Activated CD4-positive, alpha-beta memory T cell treated with anti-CD3 and anti-CD28 coated beads for 36 hours (primary cell): ENCODE measurements at places on chromosomes 3 and 15. TPM values are rescaled to one million over a fixed set of nuclear protein-coding genes. Genes with fewer than 3 reads are reported as not detected.

GRCh38 chr3:63861306-63861705 lies 2.3 kb downstream of the THOC7 start:
- DNase-seq: no peak

DNA sequence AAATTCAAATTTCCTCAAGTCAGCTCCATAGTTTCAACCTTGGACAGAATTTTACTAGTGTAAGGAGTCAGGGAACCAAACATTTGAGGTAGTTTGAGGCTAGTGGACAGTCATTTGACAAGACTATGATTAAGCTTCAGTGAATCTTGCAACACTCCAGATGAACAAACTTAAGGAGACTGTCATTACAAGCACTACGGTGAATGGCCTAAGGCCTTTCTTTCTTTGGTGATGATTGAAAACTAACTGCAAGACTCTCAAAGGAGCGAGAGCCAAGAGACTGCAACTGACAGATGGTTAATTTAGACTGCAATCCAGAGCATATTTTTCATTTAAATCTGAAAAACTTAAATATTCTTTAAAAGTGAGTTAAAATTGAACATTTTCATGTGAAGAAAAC lies 272.3 kb upstream of the NECTIN3 start:
- DNase-seq: no peak

DNA sequence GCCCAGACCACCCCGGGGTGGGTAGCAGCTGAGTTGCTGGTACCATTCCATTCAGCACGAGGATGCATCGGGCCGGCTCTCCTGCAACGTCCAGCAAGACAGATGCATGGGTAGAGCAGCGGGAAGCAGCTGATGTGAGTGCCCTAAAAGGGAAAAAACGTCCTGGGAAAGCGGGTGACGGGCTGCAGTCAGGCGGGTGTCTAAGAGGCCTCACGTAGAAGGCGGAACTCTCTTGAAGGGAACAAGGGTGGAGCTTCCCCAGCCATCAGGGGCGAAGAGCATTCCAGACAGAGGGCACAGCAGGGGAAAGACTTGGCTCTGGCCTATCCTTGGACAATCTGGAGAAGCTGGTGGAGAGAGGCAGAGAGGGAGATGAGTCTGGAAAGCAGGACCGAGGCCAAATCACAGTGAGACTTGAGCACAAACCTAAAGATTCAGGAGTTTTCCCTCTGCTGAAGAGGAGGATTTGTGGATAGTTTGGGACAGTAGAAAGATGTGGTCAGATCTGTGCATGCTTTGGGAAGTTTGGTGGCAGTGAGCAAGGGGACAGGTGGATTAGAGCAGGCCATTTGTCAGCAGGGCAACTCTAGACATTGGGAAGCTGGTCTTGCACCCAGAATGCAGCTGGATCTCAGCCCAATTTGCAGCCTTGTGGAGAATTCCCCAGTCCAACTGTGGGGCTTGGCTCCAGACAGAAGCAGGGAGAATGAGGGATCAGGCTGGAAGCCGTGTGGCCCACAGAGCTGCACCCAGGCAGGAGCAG lies 70.7 kb downstream of the SEMA5B start:
- no peak for DNase-seq

DNA sequence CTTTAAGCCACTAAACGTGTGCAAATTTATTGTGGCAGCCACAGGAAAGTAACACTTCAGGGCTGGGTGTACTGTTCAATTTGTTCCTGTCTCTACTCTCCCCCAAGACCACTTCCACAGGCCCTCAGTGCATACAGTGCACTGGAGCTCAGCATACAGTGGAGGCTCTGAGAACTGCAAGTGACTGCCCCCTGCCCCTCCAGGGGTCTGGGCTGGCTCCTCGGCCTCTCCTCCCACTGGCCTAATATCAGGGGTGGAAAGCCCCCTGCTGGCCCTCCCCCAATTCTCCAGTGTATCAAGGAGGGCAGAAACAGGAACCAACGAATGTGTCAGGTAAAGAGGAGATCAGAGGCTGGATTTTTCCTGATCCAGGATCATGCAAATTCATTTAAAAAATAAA lies 19.9 kb upstream of the HEG1 start:
- DNase-seq: no peak

DNA sequence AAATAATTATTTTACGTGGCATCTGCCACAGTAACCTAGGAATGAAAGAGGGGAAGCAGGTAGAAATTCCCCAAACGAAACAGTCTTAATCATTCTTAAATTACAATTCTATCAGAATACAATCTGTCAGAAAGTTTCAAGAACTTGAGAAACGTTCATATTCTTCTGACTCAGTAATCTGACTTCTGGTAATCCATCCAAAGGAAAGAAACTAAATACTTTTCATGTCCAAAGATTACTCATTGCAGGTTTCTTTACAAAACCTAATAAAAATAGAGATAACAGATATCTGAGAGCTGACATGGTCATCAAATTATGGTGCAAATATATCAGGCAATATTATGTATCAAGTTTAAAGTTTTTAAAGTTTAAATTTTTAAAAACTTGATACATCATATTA lies 109.4 kb downstream of the DLG1 start:
- DNase-seq: no peak

DNA sequence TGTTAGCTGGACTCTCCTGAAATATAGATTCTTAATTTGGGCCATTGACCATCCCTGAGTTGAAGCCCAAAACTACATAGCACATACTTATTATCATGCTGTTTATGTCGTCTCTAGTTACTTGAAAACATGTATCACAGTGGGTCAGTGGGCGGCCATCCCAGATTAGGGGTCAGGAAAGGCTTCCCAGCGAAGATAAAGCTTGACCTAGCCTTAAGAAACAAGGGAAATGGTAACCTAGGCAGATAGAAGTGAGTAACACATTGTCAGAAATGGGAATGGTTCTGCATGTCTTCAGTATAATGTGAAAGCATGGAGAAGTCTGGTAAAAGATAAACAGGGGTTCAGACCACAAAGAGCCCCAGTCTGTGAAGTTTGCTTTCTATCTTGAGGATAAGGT lies 124.7 kb downstream of the C3orf70 start:
- no peak for DNase-seq

DNA sequence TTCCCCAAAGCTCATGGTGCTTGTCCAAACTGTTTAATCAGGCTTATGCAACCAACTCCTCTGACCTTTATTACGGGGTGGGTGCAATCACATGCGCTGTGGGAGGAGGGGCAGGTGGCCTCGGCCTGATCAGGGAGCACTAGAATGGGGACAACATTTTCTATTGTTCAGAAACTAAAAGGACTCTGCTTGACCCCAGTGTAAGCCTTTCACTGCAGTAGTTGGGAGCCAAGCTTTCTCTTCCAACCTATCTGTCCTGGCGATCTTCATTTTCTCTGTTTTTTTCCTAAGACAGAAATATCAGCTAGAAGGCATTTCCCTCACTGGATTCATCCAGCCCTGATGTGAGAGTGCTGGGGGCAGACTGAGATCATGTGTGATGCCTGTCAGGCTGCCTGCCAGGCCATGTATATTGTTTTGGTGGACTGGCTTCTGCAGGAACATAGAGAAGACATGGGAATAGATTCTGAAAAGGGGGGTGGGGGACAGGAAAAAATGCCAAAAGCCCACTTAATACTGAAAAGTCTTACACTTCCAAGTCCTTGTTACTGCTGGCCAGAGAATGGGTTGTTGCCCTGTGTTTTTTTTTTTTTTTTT lies 627.0 kb upstream of the TBL1XR1 start:
- DNase-seq: no peak

DNA sequence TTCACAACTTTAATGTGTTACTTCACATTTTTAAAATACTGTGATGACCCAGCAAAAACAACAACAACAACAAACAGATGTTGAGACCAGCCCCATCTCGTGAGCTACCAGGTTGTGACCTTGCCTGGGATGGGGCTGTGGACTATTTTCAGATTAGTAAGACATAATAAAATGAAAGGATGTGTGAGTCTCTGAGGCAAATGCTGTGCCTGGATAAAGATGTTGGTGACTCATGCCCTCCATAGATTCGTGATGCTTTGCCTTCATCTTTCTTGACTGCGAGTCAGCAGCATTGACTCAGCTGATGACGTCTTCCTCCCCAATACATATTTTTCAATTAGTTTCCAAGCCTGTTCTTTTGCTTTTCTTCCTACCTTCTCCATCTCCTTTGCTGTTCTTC lies 453.0 kb upstream of the CFAP20DC start:
- peak; percentile 58 for DNase-seq

- no peak for DNase-seq
These were observed at the start of gene TMEM202 for GRCh38 chr15:72397796-72398588. Gene TMEM202 (plus strand): TSS chr15:72398305. CDS start chr15:72398327, 22 bp downstream.

DNA sequence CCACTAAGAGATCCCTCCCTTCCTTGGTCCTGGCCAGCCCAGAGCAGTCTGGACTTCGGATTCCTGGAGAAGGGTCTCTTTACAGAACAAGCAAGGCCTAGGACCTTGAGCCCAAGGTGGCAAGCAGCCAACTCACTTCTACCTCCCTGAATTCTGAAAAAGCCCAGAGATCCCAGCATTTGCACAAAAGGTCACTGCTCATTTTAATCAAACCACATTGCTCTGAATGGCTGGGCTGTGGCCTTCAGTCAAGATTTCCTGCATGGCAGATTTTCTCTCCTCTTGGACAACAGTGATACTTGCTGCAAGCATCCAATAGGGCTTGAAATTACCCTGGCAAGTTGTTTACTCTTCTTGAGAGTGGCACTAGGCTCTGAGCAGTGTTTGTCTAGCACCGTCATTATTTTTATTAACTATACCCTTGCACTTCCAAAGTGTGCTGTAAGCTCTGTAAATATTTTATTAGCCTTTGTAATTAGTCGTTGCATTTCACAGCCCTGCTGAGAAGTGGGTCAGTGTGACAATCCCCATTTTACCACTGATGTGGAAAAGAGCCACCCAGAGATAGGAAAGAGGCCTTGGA lies 274.7 kb upstream of the CTNNB1 start:
- DNase-seq: no peak

GRCh38 chr15:85837011-85837433 lies 42.3 kb upstream of the KLHL25 start:
- DNase-seq: no peak

DNA sequence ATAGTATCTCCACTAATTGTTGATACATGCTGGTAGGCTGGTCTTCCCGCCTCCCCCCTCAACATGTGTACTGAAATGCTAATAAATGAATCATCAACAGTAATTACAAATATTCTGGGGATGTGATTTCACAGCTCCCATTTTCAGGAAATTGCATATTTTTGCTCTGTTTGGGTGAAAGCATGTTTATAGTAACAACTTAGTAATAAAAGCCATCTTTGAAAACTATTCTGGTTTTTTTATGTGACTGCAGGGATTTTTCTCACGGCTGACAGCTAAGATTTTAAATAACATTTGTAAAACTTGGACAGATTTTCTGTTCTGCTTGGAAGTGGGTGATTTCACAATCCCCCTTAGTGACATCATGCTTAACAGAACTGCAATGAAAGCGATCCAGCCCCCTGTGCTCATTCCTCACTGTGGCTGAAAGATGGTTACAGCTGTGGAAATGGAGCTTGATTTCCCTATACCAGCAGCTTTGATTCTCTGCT lies 25.6 kb upstream of the FAM174B start:
- no peak for DNase-seq

- no peak for DNase-seq
These were observed 12.2 kb upstream of the PIK3R4 start for GRCh38 chr3:130758624-130759369.

DNA sequence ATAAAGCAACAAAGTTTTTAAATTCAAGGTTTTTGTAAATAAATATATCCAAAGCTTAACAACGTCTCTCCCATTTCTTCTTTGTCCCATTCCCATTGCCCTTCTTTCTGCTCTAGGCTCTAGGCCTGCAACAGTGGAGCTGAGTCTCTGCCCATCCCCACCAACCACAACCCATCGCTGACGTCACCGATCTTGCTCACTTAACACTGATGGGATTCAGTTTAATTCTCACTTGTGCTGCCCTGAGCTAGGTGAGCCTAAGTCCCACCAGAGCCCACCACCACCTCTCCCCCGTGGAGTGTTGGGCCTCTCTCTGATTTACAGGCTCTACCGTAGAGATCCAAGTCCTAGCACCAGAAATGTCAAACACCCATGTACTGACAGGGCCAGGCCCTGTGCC lies 61.3 kb upstream of the RAB6B start:
- DNase-seq: no peak

DNA sequence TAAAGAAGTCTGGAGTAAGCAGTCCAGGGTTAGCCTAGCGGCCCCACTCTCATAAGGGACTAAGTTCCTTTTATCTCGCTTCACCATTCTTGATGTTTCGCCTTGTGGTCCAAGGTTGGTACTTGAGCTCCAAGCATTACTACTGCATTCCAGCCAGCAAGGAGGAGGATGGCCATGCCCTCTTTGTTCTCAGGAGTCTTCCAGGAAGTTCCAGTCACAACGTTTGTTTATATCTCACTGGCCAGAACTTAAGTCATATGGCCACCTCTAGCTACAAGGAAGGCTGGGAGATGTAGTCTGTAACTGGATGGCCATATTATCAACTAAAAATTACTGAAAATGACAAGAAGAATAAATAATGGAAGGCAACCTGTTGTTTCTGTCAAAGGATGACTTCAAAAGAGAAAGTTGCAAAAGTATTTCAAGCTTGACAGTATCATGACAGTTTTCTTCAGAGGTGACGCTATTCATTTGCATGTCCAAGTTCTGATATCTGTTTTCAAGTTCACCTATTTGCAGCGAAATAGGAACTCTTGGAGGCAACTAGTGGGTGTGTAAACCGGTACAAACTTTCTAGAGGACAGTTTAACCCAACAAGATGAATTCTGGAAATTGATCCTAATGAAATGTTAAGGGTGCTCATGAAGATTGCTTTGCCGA lies 118.6 kb downstream of the PGPEP1L start:
- DNase-seq: no peak

GRCh38 chr15:71545223-71545760 lies 265.1 kb upstream of the NR2E3 start:
- no peak for DNase-seq

GRCh38 chr3:57692396-57693147 lies at the start of gene DENND6A:
Gene DENND6A (minus strand): TSS chr3:57693077. CDS start chr3:57693018, 59 bp downstream.
- DNase-seq: peak; percentile 97

DNA sequence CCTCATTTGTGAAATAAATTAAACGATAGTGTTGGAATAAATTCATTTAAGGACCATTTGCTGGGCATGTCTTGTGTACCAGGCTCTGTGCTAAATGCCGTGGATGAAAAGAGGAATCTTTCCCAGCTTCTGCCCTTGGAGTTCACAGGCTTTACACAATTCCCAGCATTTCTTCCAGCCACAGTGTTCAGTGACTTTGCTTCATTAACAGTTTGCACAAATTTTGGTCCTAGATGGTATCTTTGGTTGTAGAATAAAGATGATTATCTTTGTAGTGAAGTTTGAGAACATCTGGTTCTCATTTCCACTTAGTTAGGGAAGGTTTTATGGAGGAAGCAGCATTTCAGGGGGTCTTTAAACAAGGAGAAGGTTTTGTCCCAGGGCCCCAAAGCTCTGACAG lies 100.1 kb downstream of the LRTM1 start:
- DNase-seq: no peak

Gene ACY1
- total RNA-seq: 53.1 TPM

Gene PLCB2
- 70.7 TPM for total RNA-seq

Gene NR2E3
- not detected for total RNA-seq

Gene TEX264
- 44.9 TPM for total RNA-seq

Gene GOLGA8A
- total RNA-seq: 72.9 TPM

Gene KY
- not detected for total RNA-seq

Gene GPR27
- 1.3 TPM for total RNA-seq

Gene ONECUT1
- not detected for total RNA-seq

Gene RHOA
- 514 TPM for total RNA-seq

Gene ZNF860
- 0.19 TPM for total RNA-seq

Gene WDR49
- not detected for total RNA-seq

Gene EPHB1
- total RNA-seq: 1.3 TPM

Gene TICRR
- total RNA-seq: 16.8 TPM

Gene CHRD
- total RNA-seq: 0.21 TPM

Gene C3orf49
- total RNA-seq: not detected
